ENCODE measurements at places on chromosomes 12 and 14.

GRCh38 chr14:77409131-77409533 is 14.2 kb downstream of the NOXRED1 start:
- DNase-seq = no peak

- no peak for DNase-seq
These were observed 24.2 kb upstream of the YAF2 start for GRCh38 chr12:42262271-42262670.

GRCh38 chr12:131869871-131870418 is 24.5 kb upstream of the ULK1 start:
- DNase-seq = peak; percentile 76

GRCh38 chr12:103373088-103373523 is 122.7 kb downstream of the C12orf42 start:
- DNase-seq = no peak

GRCh38 chr14:73787486-73788316 is 63.9 kb upstream of the PTGR2 start:
- peak; percentile 23 for DNase-seq

- no peak for DNase-seq
These were observed 49.8 kb downstream of the PAPLN start for GRCh38 chr14:73287071-73287470.

GRCh38 chr14:105336477-105337287 is 22.1 kb downstream of the PACS2 start:
- no peak for DNase-seq

- DNase-seq = no peak
These were observed 349.5 kb downstream of the C12orf75 start for GRCh38 chr12:105679982-105680381.

- DNase-seq = no peak
These were observed 5.2 kb upstream of the AP1G2 start for GRCh38 chr14:23572836-23573235.

GRCh38 chr14:77864085-77864484 is 64.2 kb downstream of the ADCK1 start:
- no peak for DNase-seq

DNA sequence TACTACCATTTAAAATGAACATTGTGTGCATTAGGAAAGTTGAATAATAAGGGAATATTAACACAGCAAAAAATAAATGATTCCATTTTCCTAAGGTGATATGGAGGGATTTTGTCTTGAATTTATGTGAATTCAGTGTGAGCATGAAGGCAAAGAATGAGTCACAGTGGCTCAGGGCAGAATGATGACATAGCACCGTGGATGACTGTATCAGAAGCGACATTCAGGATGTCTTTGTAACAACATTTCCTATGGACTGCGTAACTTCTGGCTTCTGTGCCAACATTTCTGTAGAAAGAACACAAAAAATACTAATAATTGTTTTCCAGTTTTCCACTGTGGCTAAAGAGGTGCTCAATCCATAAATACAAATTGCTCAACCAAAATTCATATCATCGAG is 54.6 kb downstream of the TTC8 start:
- DNase-seq = peak; percentile 76

DNA sequence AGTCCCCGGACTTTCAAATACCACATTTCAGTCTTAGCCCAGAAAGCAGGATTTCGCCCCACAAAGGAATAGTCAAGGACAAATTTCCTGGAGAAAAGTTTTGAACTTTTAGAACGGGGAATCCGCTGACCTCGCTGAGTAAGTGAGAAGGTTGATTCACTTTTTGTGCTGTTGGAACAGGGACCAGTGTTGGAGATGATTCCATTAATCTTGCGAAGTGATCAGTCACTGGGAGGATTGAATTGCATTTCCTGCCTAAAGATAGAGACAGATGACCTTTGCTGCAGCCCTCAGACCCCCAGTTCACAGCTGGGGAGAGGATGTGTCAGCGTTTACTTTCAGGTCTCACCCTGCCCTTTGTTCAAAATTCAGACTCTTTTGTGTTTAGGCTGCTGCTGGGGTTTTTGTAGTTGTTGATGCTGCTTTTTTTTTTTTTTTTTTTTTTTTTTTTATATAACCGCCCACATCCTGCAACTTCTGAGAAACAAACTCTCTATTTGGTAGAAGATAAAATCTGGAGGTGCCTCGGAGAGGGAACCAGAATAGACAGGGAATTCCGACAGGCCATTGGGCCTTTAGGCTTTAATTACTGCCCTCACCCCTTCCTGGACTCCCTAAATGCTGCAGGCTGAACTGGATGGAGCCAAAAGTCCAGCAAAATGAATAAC is 9.8 kb upstream of the KDM2B start:
- DNase-seq = no peak

DNA sequence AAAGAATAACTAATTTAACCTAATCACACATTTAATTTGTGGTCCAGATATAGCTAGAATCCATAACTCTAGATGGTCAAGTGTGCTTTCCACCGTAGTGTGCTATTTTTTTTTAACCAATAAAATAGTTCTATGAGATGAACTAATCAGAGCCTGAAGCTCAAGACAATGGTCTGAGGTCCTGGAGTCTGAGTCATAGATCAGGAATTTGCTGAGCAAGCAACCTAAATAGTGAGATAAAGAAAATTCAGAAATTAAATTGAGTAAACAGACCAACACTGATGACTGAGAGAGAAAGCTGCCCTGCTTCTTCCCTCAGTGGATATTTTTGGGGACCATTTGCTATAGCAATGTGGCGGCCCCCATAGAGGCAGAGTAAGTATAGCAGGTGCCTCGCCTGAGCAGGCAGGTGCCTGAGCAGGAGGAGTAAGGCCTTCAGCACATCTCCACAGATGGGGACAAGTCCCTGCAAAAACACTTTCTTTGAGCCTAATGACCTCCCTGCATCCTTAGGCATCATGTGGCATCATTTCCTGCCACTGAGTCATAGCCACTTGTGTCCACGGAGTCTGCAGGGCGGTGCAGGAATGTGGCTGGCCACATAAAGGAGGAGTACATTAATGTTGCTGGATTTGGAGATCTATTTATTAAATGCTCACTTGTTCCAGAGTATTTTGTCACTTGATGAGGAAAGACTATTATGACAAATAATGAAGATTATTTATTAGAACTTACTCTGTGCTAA is 13.9 kb upstream of the CLEC4E start:
- peak; percentile 14 for DNase-seq

- no peak for DNase-seq
These were observed 26.2 kb downstream of the MEG3 start for GRCh38 chr14:100851946-100852620.

- no peak for DNase-seq
These were observed 87.7 kb downstream of the GLT1D1 start for GRCh38 chr12:128940974-128941373.

DNA sequence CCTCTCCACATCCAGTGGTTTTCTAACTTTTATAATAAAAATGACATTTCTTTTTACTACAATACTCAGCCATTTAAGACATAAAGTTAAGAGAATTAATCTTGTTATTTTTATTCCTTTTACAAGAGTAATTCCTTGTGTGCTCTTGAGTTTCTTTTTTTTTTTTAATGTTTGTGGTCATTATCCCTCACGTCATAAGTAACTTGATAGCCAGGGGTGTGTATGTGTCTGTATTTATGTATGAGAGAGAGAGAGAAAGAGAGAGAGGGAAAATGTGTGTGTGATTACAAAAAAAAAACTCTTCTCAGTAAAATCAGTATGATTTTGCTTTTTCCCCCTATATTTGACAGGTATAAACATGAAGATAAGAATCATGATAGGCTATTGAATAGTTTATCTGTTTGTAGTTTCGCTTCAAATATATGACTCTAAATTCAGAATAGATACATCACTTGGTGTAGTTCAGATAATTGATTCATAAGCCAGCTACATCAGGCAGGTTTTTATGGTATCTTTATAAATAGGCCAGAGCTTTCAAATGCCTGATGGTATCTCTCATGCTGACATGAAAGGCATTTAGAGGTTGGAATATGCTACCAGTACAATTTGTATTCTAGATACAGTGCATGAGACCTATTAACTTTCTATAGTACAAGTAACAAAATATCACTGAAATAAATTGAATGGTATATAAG is 34.9 kb downstream of the RERGL start:
- DNase-seq = no peak

- no peak for DNase-seq
These were observed 22.7 kb upstream of the TEX22 start for GRCh38 chr14:105375635-105376057.

Data from fibroblast of skin of right quadriceps (primary cell).